CD4-positive, alpha-beta T cell treated with Interleukin-15 for 4 hours (primary cell): ENCODE measurements at places on chromosomes 1 and 21.

GRCh38 chr1:94769551-94769950 is 50.6 kb upstream of the SLC44A3 start:
- DNase-seq, result no peak

GRCh38 chr1:24277420-24278169 is 41.6 kb upstream of the GRHL3 start:
- peak; percentile 9 for DNase-seq

- DNase-seq, result no peak
Observed at GRCh38 chr1:230174041-230174440, 107.0 kb downstream of the GALNT2 start.

DNA sequence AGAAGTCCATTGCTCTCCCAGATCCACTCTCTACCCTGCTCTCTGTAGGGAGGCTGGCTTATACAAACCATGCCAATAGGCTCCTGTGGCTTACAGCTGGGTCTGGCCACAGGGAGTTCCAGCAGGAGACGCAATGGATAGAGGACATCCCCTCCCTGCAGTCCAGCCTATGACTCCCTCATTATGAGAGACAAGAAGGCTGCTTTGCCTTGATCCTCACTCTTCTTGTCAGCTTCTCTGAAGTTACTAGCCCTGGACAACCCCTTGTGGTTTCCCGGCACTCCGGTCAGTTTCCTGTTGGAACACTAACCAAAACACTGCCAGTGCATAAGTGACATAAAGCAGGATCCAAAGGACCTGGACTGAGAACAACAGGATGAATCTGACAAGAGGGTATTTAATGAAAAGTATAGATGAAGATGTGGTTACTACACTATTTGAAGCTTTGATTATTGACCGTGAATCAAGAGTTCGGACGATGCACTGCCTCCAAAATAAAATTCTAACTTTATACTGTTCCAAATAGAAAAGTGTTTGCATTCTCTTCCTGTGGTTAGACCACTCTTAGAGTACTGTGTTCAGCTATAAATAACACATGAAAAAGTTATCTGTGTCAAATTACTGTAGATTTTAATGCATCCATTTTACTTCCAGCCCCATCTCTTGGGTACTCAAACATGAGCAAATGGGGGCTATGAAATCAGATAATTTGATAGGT is 32.7 kb upstream of the ZNF326 start:
- no peak for DNase-seq

DNA sequence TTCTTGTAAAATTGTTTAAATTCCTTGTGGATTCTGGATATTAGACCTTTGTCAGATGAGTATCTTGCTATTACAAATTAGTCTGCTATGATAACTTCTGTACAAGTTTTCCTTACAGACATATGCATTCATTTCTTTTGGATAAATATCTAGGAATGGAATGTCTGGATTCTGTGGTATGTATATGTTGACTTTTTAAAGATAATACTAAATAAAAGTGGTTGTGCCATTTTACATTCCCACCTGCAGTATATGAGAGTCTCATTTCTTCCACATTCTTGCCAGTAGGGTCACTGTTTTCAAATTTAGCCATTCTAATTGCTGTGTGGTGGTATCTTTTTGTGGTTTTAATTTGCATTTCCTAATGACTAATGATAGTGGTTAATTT is 53.9 kb downstream of the SYDE2 start:
- no peak for DNase-seq

- DNase-seq, result no peak
Observed at GRCh38 chr1:16063921-16064320, 9.5 kb downstream of the FAM131C start.

DNA sequence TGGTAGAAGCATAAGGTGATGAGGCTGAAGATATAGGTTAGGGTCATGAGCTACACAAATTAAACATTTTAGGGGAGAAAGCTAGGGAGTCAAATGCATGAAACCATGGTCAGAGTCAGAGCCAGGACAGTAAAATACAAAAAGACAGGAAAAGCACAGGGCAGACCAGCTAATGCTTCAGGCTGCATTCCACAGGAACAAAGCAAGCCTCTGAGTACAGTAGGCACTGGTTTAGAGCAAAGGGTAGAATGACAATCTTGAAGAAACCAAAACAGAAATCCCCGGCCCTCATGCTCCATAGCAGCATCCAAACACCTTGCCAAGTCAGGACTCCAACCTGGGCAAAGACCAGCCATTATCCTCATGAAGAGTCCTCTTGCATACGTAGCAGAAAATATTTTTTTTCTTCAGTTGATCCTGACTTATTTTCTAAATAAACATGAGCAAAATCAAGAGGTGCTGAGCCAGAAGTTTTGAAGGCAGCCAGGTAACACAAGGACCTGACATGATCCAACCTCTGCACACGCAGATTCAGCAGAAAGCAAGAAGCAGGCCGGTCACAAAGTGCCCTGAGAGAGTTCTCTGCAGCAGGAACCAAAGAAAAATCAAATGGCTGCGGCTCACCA is 273.1 kb downstream of the TTLL7 start:
- no peak for DNase-seq

DNA sequence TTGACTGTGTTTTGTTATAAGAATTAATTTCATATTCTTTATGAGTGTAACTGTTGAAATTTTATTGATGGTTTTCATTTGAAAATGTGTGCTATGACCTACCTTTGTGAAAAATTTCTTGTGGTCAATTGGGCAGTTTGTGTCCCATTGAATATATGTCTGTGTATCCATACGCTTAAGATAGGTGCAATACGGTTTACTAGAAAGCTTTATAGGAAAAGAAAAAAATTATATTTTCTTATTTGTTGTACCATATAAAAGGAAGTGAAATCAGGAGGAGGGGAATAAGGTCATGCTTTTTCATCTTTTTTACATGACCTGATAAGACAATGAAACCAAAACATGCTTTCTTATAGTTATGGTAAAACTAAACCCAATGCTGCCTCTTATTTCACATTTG is 807.7 kb downstream of the USP25 start:
- DNase-seq, result no peak

DNA sequence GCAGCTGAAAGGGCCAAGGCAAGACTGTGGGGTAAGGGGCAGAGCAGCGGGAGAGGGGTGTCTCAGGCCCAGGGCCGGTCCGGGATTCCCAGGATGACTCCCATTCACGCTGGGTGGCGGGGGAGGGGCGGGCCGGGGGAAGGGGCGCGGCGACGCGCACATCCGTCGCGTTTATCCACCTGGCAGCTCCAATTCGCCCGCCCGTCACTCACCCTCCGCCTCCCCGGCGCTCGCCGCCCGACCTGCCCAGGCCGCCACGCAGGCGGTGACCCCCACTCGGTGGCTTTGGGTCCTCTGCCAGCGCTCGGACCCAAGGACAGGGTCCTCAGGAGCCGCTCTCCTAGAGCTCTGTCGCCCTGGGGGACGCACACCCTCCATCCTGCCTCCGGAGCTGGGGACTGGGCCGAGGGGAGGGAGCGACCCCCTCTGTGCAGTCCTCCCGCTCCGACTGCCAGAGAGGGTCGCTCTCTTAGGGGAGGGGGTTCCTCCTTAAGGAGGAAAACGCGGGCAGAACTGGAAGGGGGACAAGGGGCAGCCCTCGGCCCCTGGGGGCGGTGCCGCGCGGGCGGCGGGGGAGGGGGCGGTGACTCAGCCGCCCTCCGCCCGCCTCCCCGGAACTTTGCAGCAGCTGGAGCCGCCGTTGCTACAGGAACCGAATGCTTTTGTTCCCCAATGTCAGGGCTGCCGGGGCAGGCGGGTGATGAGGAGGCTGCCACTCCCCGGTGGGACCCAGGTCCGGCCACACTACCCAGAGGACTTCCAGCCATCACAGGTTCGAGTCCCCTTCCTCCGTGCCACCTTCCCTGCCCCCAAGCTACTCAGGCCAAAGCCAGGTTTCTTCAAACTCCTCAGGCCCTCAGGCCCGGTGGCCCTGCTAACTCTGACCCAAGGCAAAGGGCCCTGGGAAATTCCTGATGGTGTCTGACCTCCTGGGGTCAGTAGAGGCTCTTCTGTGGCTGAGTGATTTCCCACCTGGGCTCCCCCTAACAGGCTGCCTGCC is 3.4 kb downstream of the ADGRB2 start:
- DNase-seq, result peak; percentile 76

DNA sequence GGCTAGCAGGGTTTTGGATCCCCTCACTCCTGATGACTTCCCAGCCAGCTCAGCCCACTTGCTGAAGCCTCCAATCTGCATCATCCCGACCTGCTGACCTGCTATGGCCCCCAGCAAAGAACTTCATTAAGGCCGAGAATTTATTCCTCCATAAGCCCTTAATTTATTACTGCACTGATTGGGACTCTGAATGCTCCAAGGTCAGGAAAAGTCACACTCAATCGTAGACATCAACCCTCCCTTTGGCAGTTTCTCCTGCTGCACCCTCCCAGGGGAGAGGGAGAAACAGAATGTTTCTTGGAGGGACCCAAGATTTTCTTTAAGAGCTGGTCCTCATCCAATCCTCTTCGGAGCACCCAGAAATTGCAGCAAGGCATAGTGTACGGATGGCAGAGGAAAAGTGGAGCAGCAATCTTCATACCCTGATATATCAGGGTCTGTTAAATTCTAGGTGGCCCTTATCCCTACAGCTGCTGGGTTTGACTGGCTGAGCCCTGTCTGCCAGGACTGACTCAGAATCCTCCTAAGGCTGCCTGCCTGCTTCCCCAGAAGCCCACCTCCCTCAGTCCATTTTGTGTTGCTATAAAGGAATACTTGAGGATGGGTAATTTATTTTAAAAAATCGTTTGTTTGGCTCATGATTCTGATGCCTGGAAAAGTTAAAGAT is 62.2 kb downstream of the DMAP1 start:
- no peak for DNase-seq
